ENCODE measurements at places on chromosomes 3 and 15. TPM values are rescaled to one million over a fixed set of nuclear protein-coding genes. Genes with fewer than 3 reads are reported as not detected.

The CYP8B1 gene
- not detected for total RNA-seq

The MKRN2OS gene
- 2.1 TPM for total RNA-seq

The SOX14 gene
- not detected for total RNA-seq

The PGBD4 gene
- total RNA-seq, result 1.8 TPM

All from bronchial epithelial cell (primary cell).